ENCODE measurements at places on chromosomes 7 and 10. TPM values are rescaled to one million over a fixed set of nuclear protein-coding genes. Genes with fewer than 3 reads are reported as not detected.
A peak's percentile ranks its signal among the peaks of the same experiment; 100 is the strongest.

Gene C10orf120
- total RNA-seq = not detected

Gene HOXA1
- 0.44 TPM for total RNA-seq

Gene TFR2
- total RNA-seq = 5.9 TPM

GRCh38 chr7:231030-231857 is 38.9 kb downstream of the FAM20C start:
- no peak overlapping the region for H3K27ac ChIP-seq
- no peaks in the 10 kb centered on the region for H3K27me3 ChIP-seq
- no peaks in the 10 kb centered on the region for H3K4me1 ChIP-seq
- no peak for DNase-seq
- H3K4me3 ChIP-seq = no peak overlapping the region
- no peaks in the 10 kb centered on the region for H3K36me3 ChIP-seq

- no peaks in the 10 kb centered on the region for H3K4me1 ChIP-seq
- H3K36me3 ChIP-seq = no peaks in the 10 kb centered on the region
- H3K27me3 ChIP-seq = peaks cover 55% of the 10 kb centered on the region
- no peak overlapping the region for H3K4me3 ChIP-seq
- no peak overlapping the region for H3K27ac ChIP-seq
These were observed 22.4 kb upstream of the MNX1 start for GRCh38 chr7:157032644-157033482.

DNA sequence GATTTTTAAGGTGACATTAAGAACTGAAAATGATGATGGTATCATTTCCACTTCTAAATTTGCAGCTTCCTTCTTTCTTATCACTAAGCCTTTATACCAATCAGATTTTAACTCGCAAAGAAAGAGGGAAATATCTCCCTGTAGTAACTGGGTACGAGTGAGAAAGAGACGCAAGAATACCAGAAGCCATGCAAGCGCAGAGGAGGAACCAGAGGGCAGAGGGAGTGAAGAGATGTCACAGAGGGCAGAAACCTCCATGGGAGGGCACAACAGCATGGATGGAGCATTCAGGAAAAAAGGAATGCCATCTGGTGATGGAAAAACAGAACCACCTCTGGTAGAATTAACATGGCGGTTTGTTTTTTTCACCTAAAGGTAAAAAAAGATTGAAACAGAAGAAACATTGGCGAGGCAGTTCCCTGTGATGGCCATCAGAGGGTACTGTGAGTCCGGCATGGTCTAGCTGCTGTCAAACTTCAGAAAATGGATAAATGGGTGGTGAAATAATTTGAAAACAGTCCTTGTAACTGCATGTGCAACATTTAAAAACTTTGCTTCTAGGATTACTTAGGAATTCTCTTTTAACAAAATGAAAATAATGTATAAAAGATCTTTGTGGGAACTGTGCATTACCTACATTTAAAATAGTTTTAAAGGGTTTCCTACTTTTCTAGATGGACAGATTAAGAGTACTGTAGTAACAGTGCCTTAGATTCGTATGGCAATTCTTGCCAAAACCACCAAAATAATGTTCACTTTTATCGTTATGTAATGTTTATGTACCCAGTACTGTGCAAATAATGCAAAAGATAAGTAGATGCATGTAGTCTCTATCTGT is 91.8 kb downstream of the ARHGAP12 start:
- H3K4me1 ChIP-seq = peaks cover 11% of the 10 kb centered on the region
- no peak for DNase-seq
- no peaks in the 10 kb centered on the region for H3K27me3 ChIP-seq
- peaks cover 4% of the 10 kb centered on the region for H3K36me3 ChIP-seq
- H3K27ac ChIP-seq = no peak overlapping the region

DNA sequence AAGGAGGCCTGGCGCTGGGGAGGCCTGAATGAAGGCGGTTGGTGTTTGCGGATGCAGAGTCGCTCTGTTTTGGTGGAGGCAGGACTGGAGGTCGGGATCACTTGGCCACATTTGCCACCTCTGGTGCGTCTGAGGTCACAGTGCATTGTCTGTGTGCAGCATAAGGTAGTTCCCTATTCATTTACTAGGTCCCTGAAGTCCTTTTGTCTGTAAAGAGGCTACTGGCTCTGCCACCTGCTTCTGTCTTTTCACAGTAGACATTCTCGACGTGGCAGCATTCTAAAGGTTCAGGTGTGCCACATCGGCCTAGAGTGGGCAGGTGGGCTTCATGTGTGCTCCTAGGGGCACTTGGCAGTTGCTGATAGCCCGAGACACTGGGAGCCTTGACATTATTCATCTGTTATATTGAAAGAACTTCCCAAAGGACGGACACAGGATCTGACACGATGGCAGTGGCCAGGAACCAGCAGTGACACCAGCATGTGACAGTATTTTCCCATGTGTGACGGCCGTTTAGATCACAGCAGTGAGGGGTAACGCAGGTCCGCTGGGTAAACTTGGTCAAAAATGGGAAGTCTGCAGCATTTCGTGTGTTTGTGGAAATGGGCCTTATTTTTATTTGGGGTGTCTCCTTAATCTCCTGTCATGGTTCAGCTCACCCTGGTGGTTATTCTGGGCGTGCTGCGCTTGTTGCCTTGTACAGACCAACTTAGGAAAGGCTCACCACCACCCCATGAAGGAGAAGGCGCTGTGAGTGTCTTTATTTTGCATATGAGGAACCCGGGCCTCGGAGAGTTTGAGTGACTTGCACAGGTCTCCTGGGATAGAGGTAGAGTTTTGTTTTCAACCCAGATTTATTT is 5.9 kb downstream of the MGMT start:
- no peak overlapping the region for H3K27ac ChIP-seq
- H3K4me1 ChIP-seq = peaks cover 58% of the 10 kb centered on the region
- H3K27me3 ChIP-seq = no peaks in the 10 kb centered on the region
- DNase-seq = no peak

- no peak overlapping the region for H3K4me3 ChIP-seq
- DNase-seq = no peak
- H3K36me3 ChIP-seq = no peaks in the 10 kb centered on the region
These were observed 9.9 kb downstream of the SMKR1 start for GRCh38 chr7:129512192-129512591.

GRCh38 chr10:128095753-128096469 is 30.3 kb downstream of the MKI67 start:
- H3K27ac ChIP-seq = no peak overlapping the region
- peak overlapping the region; percentile 40 for H3K4me3 ChIP-seq
- H3K27me3 ChIP-seq = no peaks in the 10 kb centered on the region
- peaks cover 46% of the 10 kb centered on the region for H3K4me1 ChIP-seq
- H3K36me3 ChIP-seq = no peaks in the 10 kb centered on the region
- no peak for DNase-seq

DNA sequence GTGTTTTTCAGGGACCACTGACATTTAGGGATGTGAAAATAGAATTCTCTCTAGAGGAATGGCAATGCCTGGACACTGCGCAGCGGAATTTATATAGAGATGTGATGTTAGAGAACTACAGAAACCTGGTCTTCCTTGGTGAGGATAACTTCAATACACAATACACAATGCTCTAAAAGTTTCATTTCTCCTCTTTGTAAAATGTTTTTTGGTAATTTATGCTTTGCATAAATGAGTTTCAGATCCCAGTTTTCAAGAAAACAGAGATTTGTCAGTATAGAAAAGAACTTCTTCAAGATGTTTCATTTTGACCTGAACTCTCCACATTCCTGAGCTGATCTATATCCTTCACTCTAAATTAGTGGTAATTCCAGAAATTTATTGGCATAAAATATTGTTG is 14.2 kb downstream of the ZNF92 start:
- H3K27ac ChIP-seq = peak overlapping the region; percentile 11
- H3K27me3 ChIP-seq = no peaks in the 10 kb centered on the region
- no peak for DNase-seq
- H3K36me3 ChIP-seq = peaks cover 16% of the 10 kb centered on the region
- peaks cover 16% of the 10 kb centered on the region for H3K4me1 ChIP-seq
- no peak overlapping the region for H3K4me3 ChIP-seq

- H3K27ac ChIP-seq = no peak overlapping the region
- no peaks in the 10 kb centered on the region for H3K36me3 ChIP-seq
- no peak for DNase-seq
- H3K27me3 ChIP-seq = peaks cover 7% of the 10 kb centered on the region
- no peak overlapping the region for H3K4me3 ChIP-seq
These were observed 230.0 kb upstream of the HABP2 start for GRCh38 chr10:113322843-113323242.

Gene ZNF33B
- total RNA-seq = 64.6 TPM

DNA sequence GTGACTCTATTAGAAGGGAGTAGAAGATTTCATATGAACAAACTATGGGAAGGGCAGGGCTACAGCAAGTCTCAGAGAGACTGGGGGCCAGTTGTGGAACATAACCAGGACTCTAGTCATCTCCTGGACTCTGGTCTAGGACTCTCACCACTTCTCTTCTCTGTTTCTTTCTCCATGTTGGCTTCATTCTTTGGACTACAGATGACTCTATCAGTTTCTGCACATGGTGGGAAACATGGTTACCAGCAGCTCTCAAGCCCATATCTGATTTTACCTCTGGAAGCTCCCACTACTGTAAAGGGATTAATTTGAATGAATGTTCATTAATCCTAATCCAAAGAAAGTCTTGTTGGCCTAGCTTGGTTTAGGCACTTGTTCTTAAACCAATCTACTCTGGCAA is 84.7 kb downstream of the LRGUK start:
- H3K4me1 ChIP-seq = no peaks in the 10 kb centered on the region
- H3K27ac ChIP-seq = no peak overlapping the region
- H3K4me3 ChIP-seq = no peak overlapping the region

Gene NPC1L1
- 0.13 TPM for total RNA-seq

Gene UNC5B
- not detected for total RNA-seq

DNA sequence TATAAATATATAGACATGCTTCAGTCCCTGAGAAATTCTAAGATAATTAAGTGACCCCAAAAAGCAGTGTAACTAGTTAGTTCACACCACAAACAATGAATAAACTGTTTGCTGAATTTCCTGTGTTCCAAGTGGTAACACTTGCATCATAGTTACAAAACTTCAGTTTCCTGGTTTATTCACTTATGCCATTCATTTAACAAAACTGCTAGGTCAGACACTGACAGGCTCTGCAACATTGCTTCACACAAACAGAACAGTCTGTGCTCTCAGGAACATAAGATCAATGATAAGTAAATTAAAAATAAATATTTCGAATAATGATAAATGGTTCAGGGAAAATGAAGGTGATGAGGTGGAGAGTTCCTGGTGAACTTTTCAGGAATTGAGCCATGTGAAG is 133.3 kb upstream of the NAMPT start:
- no peak for DNase-seq
- H3K36me3 ChIP-seq = peaks cover 18% of the 10 kb centered on the region
- no peak overlapping the region for H3K27ac ChIP-seq
- no peak overlapping the region for H3K4me3 ChIP-seq
- no peaks in the 10 kb centered on the region for H3K4me1 ChIP-seq
- peaks cover 14% of the 10 kb centered on the region for H3K27me3 ChIP-seq

Gene PGAM2
- 3.3 TPM for total RNA-seq

DNA sequence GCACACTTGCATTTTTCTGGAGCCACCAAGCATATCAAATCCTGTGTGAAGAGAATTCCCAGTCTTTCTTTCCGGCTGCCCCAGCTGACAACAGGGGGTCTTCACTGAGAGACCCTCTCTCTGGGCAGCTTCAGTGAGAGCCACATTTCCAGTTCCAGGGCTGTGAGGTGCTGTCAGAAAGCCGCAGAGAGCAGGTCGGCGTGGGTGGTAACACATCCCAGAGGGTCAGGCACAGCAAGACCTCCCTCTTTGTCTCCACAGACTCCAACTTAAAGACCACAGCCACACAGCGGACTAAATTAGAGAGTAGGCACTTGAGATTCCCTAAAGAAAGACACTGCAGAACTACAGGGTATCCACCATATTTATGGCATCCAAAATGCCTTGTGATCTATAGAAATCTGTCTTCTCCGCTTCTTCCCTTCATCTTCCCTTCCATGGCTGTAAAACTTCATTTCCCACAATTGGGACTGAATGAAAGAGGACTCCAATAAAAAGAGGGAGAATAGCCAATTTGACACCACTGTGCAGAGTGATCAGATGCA is 116.0 kb upstream of the C7orf33 start:
- H3K4me1 ChIP-seq = no peaks in the 10 kb centered on the region
- DNase-seq = no peak
- H3K27ac ChIP-seq = no peak overlapping the region
- H3K4me3 ChIP-seq = no peak overlapping the region
- H3K36me3 ChIP-seq = no peaks in the 10 kb centered on the region
